ENCODE measurements at places on chromosomes 3 and 15.
A peak's percentile ranks its signal among the peaks of the same experiment; 100 is the strongest.

DNA sequence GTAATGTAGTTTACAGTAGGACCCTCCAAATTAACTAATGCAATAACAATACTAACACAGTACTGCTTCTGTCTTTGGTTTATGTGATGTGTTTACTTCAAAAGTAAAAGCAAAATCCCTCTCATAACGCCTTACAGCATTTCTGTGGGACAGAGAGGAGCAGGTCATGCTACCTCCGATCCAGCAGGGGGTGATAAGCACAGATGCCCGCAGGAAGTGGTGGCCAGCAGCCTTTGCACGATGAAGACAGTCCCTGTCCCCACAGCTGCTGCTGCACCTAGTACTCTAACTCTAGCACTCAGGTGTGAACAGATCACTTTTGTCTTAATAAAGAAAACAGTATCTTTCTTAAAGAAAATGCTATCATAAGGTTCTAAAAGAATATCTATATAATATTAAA, 38.3 kb downstream of the ANO10 start:
- no peak for DNase-seq

DNA sequence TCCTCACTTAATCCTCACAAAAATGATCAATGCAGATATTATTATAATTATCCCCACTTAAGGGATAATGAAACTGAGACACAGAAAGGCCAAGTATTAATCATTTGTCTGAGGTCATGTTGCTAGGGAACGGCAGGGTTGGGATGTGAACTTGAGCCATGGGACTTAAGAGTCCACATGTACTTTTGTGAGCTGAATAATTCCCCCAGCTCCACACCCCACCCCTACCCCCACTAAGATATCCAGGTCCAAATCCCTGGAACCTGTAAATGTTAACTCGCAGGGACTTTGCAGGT, 290.5 kb upstream of the GADL1 start:
- no peak for DNase-seq

DNA sequence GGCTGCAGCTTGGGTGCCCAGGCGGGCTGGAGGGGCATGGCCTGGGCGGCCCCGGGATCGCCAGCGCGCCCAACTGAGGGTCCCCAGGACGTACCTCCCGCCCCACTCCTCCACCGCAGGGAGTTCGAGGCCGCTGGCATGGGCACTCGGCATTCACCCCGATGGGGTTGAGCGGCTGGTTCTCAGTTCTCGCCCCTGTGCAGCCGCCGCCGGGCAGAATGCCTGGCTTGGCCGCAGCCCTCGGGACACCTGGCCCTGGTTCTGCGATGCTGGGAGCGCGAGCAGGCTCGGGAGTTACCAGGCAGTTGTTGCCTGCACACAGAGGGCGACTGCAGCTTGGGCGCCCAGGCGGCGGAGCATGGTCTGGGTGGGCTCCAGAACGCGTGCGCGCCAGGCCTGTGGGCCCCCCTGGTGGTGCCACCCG, 121.4 kb downstream of the LMLN start:
- DNase-seq, result no peak

- DNase-seq, result no peak
Observed at GRCh38 chr3:33458446-33458845, 18.2 kb upstream of the UBP1 start.

- DNase-seq, result no peak
Observed at GRCh38 chr3:186189492-186189891, 80.6 kb upstream of the ETV5 start.

DNA sequence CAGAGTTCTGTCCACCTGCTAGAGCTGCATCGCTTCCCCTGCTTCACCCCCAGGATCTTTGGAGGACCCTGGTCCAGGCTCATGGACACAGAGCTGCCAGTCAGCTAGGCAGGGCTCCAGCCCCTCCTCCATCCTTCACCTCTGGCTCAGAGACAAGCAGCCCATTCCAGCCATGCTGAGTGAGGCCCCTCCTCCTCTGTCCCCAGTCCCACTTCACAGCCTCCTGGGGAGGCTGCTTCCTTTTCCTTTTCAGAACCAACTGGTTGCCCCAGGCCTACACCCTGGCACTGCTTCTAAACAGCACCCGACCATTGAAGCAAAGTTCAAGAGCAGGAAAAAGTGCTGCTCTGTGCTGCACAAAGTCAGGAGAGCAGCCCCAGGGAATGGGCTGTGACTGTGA, 22.2 kb downstream of the IQSEC1 start:
- no peak for DNase-seq

- no peak for DNase-seq
Observed at GRCh38 chr15:38332711-38333110, 80.1 kb downstream of the SPRED1 start.

DNA sequence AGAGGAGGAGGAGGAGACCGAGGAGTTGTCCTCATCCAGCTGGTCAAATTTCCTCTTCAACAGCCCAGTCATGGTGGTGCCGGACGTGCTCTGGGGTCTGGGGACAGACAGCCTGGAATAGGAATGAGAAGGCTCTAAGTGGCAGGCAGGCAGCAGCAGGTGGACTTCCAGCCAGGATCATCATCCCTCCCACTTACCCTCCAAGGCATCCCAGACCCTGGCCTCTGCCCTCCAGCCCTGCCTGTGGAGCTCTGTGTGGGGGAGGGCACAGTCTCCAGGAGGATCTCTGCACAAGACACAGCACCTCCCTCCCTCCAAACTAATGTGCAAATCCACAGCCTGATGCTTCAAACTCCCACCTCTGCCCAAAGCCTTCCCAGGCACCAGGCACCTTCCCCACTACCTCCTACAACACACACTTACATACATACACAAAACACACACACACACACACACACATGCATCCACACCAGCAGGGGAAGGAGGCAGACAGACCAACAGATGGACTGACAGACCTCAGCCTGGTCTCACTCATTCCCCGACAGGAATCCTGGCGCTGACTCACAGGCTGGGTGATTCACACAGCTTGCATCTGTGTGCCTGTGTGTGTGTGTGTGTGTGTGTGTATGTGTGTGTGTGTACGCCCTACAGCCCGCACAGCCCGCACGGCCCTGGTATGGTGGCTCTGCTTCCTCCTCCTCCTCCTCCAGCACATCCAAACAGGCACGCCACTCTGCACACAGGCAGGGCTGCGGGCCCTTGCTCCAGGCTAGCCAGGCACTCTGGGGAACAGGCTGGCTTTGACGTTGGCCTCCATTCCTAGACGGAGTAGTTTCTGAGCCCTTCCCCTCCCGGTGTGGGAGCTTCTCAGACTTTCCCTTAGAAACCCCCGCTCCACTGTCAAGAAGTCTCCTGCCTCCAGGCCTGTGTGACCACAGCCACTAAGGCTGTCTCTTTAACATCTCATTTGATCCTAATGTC, 6.5 kb downstream of the CSRNP1 start:
- peak; percentile 71 for DNase-seq

- DNase-seq, result no peak
Observed at GRCh38 chr3:183502237-183503181, 53.0 kb downstream of the KLHL6 start.

GRCh38 chr3:37814547-37814946, 47.1 kb upstream of the CTDSPL start:
- DNase-seq, result no peak

GRCh38 chr15:81516012-81516411, 142.0 kb upstream of the TMC3 start:
- DNase-seq, result no peak

GRCh38 chr3:152430223-152431002, 161.7 kb downstream of the MBNL1 start:
- DNase-seq, result no peak

GRCh38 chr3:110859993-110860392, 211.6 kb upstream of the NECTIN3 start:
- DNase-seq, result no peak

DNA sequence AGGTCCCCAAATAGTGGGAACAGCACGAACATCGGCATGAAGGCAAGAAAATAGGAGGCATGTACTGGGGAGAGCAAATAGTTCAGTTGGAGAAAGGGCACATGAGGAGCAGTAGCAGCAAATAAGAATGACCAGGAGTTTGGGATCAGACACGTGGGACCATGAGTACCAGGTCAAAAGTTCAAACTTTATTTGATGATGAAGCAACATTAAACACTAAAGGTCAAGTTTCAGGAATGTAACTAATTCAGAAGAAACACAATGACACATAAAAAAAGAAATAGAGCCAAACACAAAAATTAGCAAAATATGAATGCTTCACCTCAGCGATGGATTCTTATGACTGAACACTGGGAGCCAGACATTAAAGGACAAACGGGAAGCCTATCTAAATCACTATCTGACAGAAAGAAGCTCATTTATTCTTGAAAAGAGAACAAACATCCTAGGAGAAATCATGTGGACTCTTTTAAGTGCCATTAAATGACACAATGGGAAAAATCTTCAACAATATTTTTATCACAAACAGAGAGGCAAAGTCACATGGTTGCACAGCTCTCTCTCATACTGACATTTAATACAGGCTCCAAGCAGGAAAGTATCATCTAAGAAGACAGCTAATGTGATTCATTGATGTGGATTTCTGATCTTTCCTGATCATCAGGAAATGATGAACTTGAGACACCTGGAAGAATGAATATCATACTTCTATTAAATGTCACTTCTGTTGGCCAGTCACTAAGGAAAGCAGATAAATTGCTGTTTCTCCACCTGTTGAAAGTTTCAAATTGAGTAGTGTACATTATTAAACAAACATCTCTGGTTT, 216.9 kb upstream of the THBS1 start:
- no peak for DNase-seq

GRCh38 chr3:194254040-194254439, 97.1 kb downstream of the CPN2 start:
- no peak for DNase-seq

All from activated naive CD8-positive, alpha-beta T cell treated with anti-CD3 and anti-CD28 coated beads, Interleukin-2, amount 50 U/mL, for 24 hours (primary cell).